ENCODE measurements at places on chromosomes 7 and 10.

- no peak for DNase-seq
These were observed 1.6 kb downstream of the TIAL1 start for GRCh38 chr10:119595134-119595675.

DNA sequence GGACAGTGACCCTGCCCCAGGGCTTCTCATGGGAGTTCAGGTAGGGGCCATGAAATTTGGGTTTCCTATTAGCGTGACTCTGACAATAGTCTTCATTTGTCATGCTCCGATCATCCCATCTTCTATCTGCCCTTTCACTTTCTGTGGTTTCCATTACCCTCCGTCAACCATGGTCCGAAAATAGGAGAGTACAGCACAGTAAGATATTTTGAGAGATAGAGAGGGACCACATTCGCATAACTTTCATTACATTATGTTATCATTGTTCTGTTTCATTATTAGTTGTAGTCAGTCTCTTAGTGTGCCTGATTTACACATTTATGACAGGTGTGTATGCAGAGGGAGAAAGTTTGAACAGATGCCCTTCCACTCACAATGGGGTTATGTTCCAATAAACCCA lies 649.2 kb downstream of the SDK1 start:
- no peak for DNase-seq

- no peak for DNase-seq
These were observed 253.8 kb downstream of the LRMDA start for GRCh38 chr10:75685187-75685586.

DNA sequence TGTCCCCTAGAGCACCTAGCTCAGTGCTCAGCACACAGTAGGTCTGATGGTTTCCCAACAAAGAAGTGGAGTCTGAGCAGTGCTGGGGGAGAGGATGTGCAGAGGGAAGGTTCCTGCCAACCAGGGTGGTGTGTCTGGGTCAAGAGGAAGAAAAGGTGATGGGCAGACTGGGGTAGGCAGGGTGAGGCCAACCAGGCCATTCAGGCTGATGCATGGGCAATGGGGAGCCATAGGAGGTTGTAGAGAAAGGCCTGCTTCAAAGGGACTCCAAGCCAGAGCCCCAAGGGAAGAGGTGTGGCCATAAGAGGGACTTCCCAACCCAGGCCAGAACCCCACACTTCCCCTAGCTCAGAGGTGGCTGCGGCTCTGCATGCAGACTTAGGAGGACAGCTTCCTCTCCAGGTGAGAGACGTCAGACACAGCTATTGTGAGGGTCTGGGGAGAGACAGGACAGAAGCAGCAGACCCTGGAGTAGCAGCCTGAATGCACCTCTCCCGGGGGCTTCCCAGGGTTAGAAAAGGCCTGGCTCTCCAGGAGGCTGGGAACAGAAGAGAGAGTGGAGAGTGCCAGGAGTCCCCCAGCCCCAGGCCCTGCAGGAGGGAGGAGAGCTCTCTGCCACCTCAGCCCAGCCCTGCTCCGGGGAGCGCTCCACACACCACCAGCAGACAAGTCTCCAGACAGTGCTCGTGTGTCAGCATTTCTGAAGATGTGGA lies 87.4 kb upstream of the ZMIZ1 start:
- no peak for DNase-seq

- no peak for DNase-seq
These were observed 194.3 kb upstream of the MBL2 start for GRCh38 chr10:52966904-52967303.

- DNase-seq = no peak
These were observed 52.0 kb downstream of the LRRC4 start for GRCh38 chr7:127979113-127979727.

- DNase-seq = no peak
These were observed 35.0 kb upstream of the CPXM2 start for GRCh38 chr10:123926401-123927264.

- DNase-seq = no peak
These were observed 687.5 kb downstream of the SORCS3 start for GRCh38 chr10:105328503-105329133.

GRCh38 chr10:86402283-86402941 lies 35.8 kb upstream of the GRID1 start:
- DNase-seq = no peak

GRCh38 chr10:110676016-110676415 lies 31.9 kb downstream of the RBM20 start:
- DNase-seq = no peak

GRCh38 chr7:100124301-100125230 lies 2.2 kb upstream of the MBLAC1 start:
- DNase-seq = no peak

- DNase-seq = no peak
These were observed 6.3 kb upstream of the ZNF503 start for GRCh38 chr10:75407713-75408508.

GRCh38 chr10:119309423-119309770 lies 102.0 kb downstream of the GRK5 start:
- no peak for DNase-seq

DNA sequence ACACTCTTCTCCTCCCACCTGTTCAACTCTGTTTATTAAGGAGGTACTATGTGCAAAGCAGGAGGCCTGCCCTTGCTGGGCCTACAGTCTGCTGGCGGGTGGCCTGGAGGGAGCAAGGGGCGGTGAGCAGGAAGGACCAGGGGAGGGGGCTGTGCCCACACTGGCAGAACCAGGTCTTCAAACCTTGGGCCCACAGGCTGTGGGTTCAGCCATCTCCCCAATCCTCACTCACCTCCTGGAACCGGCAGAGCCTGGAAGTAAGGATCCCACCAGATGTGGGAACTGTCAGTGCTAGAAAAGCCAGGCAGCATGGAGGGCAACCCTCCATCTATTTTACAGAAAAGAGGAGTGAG lies 50.8 kb downstream of the CAMK2B start:
- DNase-seq = no peak

- no peak for DNase-seq
These were observed 127.5 kb downstream of the ABCA13 start for GRCh38 chr7:48298779-48299178.

GRCh38 chr10:99459217-99459616 lies 28.8 kb upstream of the GOT1 start:
- DNase-seq = no peak

DNA sequence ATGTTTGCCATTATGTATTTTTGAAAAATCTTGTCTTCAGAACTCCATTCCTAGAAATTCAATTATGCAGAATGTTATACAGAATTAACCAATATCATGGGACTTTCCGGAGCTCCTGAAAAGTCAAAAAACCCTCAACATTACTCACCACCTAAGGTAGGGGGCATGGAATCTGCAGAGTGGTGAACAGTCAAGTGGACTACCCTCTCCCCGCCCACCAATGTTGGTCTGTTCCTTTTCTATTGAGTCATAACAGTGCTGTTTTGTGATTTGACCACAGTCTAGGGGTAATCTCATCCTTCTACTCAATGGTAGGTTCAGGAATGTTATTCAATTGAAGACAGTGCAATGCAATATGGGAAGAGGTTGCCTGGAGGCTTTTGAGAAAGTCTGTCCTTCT lies 130.5 kb upstream of the HABP2 start:
- DNase-seq = no peak

DNA sequence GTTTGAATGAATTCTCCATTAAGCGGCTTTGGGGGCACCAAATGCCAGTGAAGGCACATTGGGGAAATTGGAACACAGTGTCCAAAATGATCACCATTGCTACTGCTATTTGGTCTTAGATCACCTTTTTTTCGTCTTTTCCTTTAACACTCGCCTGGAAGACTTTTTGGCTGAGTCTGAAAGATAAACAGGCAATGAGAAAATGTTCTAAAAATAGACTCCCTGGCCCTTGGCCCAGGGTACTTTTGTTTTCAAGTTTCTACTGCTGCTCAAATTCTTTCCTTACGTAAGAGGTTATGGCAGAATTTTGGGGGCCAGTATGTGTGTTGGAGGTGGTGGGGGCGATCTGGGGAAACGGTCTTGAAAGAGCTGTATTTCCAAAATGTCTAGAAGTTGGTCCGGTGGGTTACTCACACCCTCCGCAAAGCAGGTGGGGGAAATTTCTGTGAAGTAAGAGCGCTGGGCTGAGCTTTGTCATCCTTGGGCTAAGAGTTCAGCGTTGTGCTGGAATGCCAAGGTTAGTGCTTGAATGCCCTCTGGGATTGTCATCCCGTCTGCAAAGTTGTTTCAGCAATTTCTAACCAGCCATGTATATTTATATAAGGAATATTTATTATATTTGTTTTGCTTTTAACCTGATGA lies 1.3 kb upstream of the ITPRIP start:
- DNase-seq = no peak

DNA sequence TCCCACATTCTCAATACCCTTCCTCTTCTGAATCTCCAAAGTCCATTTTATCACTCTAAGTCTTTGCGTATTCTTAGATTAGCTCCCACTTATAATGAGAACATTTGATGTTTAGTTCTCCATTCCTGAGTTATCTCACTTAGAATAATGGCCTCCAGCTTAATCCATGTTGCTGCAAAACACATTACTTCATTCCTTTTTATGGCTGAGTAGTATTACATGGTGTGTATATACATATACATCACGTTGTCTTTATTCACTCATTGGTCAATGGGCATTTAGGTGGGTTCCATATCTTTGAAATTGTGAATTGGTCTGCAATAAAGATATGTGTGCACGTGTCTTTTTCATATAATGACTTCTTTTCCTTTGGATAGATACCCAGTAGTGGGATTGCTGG lies 32.3 kb downstream of the GPR22 start:
- DNase-seq = no peak

DNA sequence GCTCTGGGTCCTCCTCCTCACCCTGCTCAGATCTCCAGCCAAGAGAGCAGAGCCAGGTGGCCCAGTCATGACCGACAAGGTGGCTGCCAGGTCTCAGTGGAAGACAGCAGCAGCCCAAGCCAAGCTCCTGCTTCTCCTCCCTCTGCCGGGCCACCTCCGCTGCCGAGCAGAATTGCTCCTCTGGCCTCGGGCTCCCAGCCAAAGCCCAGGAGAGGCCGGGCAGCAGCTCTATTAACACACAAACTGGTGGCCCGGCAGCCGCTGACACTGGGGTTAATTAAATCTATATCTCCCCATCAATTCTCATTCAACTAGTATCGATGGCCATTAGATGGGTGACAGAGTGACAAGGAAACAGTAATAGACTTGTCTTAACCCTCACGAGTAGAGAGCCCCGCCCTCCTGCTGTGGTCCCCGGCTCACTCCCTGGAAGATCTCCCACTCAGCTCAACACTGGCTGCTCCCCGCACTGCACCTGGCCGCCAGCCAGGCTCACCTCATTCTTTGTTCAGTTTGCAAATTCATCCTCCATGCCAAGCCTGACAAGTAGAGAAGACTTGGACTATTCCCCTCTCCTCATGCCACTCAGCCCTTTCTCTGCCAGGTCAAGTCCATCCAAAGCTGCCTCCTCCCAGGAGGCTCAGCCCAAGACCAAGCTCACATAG lies 74.1 kb upstream of the UNC5B start:
- DNase-seq = no peak

GRCh38 chr7:129952086-129952652 lies 591 bp downstream of the UBE2H start:
- no peak for DNase-seq

GRCh38 chr7:101996131-101996691 lies 178.8 kb downstream of the CUX1 start:
- DNase-seq = no peak

DNA sequence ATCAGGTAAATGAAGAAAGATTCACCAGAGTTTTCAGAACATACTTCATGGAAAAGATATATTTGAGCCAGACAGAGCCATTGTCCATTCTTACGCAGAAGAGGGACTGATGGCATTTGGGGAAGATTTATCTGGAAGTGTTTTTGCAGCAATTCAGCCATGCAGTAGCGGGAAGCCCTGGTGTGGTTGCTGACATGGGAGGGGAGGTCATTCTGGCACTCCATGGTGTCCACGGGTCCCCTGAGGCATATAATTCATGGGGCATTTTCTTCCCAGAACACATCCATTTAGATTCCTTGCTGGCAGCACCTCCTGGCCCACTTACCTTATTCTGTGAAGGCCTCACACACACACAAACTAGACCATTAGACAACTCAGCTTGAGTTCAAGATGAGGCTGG lies 55.6 kb downstream of the WIPF3 start:
- no peak for DNase-seq

DNA sequence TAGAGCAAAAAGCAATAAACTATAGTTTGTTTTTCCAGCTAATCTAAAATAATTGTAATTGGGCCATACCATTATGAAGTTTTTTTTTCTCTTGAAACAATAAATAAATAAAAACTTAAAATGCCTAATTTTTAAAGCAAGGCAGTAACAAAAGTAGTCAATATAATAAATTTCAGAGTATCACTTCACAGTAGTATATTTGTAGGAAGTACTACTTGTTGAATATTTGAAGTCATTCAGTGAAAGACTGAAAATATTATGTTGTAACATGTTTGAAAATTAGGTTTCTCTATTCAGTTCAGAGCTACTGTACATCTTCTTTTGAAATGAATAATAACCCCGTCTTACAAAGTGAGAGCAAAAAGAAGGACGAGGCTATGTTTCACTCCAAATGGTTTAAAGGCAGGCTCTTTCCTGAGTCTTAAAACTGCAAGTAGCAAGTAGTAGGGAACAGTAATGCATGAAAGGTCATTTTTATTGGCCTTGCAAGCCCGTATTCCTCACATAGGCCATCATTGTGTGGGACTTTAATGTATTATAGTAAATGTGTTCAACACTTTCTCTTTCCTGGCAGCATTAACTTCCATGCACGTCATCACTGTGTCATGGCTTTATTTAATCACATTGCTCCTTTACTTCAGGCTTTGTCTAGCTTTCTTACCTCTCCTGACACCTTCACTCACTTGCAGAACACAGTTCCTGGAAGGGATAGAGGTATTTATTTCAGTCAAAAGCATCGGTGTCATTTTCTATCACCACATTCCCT lies 141.4 kb downstream of the VTI1A start:
- DNase-seq = no peak

GRCh38 chr7:106126170-106126938 lies 14.2 kb upstream of the SYPL1 start:
- no peak for DNase-seq

DNA sequence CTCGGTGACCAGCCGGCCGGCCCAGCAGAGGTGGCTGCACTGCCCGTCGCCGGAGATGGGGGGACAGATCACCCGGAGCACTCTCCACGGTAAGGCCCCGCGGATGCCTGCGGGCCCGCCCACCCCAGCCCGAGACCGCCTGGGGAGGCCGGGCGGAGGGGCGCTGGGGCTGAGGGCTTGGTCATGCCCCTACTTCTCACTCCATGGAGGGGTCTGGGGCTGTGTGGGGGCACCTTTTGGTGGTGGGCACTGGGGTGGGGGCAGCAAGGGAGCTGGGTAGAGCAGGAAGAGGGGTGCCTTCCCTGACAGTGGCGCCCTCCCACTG lies 61.8 kb downstream of the NEURL1 start:
- no peak for DNase-seq

DNA sequence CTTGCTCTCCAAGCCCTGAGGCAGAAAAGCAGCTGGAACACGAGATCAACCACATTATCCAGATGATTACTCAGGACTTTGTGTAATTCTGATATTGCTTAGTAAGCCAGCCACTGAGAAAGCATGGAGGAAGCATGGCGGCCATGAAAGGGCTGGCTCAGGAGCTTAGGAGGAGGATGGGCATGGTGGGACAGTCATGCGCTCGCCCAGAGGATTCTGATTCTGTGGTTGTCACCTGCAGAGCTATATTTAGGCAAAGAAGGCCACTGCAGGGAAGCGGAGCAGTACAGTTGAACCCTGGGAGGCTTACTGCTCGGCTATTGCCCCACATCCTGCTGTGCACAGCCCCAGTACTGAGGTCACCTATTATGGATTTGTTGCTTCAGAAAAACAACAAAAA lies 128.8 kb upstream of the DNAJB12 start:
- DNase-seq = no peak

Data from esophagus squamous epithelium (tissue), 5 donors.